ENCODE measurements at places on chromosomes 5 and 9.

DNA sequence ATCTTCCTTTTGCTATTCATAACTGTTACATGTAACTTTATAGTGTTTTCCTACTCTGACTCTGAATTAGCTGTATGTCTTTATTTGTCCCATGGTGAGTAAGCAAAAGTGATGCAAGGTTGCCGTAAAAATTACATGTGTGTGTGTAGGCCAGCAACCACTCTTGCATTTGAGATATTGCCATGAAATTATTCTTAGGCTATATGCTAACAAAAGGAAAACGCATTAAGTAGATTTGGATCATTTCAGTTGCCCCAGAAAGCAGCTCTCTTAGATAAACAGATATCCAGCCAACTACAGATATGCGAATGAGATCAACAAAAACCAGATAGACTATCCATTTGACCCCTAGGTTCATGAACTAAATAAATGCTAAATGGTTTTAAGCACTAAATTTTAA is 73.6 kb downstream of the CYLC2 start:
- DNase-seq = no peak

DNA sequence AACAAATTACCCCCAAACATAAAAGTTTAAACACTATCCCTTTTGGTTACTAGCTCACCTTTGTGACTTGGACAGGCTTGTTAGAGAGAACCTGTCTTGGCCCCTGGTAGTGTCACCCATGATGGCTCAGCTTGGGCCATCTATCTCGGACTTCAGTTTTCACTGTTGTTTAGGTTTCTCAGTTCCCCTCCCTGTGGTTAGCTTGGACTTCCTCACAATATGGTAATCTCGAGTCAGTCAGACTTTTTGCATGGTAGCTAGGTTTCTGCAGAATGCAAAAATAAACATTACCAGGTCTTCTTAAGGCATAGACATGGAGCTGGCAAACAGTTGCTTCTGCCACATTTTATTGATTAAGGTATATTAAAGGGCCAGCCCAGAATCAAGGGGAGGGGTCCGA is 324.3 kb upstream of the RORB start:
- no peak for DNase-seq

DNA sequence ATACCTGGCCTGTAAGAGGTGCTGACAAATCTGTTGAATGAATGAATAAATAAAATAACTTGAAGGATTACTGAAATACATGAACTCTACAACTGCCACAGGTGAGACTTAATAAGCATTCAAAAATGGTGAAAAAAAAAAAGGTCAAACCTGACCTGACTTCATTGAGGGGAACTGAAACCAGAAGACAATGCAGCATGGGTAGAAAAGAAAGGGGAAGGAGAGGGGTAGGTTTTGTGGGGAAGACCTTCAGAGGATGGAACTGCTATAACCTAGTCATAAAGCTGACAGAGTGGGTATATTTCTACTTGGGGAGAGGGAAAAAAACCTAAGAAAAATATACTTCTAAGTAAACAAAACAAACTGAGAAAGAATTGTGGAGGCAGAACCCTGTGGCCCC is 56.6 kb downstream of the RASEF start:
- DNase-seq = no peak

GRCh38 chr9:127007638-127008037 is 93.1 kb downstream of the RALGPS1 start:
- DNase-seq = no peak

DNA sequence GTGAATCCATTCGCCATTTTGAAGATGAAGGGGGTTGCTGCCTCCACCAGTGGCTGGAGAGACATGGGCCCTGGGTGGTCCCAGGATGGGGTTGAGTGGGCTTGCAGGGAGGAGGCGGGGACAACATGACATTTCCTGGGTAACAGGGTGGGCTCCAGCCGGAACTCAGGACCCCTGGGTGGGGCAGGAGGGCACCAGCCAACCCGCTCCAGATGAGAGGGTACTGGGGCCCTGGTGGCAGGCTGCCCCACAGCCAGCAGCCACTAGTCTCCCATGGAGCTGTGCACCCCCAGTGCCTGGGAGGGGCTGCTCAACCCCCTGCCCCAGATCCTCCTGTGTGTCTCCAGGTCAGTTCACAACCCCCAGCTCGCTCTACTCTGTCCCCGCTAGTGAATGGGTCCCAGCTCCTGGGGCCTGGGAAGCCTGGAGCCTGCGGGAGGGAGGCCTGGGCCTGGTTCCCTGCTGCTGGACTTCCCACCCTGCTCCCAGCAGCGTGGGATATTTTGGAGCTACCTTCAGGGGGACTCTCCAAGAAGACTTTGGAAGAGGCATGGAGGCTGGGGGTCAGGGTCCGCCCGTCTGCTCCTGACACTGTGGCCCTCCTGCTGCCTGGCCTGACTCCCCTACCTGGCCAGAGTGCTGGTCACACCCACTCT is 55.9 kb downstream of the AHRR start:
- DNase-seq = no peak

- DNase-seq = no peak
These were observed 749 bp downstream of the SOWAHA start for GRCh38 chr5:132813599-132814502.

- DNase-seq = no peak
These were observed 437.8 kb downstream of the PLK2 start for GRCh38 chr5:58022055-58022454.

DNA sequence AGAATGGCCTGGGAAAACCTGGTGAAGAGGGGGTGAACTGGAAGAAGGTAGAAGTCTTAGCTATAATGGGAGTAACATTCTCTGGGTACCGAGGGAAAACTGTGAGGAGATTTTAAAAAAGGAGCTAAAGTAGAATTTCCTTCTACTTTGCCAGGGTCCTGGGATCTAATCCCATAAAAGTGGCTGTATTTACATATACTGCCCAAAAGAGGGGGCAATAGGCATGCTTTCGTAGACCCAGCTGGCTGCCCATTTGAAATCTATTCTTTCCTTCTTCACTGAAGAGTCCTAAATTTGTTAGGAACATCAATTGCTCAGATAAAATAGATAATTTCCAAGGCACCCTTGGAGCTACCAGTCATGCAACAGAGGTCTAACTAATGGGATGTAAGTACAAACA is 159.2 kb downstream of the CDC42SE2 start:
- no peak for DNase-seq
